ENCODE measurements at places on chromosomes 7 and 10.
A peak's percentile ranks its signal among the peaks of the same experiment; 100 is the strongest.

GRCh38 chr7:1919539-1920265, 249.6 kb downstream of the ELFN1 start:
- no peak for DNase-seq

DNA sequence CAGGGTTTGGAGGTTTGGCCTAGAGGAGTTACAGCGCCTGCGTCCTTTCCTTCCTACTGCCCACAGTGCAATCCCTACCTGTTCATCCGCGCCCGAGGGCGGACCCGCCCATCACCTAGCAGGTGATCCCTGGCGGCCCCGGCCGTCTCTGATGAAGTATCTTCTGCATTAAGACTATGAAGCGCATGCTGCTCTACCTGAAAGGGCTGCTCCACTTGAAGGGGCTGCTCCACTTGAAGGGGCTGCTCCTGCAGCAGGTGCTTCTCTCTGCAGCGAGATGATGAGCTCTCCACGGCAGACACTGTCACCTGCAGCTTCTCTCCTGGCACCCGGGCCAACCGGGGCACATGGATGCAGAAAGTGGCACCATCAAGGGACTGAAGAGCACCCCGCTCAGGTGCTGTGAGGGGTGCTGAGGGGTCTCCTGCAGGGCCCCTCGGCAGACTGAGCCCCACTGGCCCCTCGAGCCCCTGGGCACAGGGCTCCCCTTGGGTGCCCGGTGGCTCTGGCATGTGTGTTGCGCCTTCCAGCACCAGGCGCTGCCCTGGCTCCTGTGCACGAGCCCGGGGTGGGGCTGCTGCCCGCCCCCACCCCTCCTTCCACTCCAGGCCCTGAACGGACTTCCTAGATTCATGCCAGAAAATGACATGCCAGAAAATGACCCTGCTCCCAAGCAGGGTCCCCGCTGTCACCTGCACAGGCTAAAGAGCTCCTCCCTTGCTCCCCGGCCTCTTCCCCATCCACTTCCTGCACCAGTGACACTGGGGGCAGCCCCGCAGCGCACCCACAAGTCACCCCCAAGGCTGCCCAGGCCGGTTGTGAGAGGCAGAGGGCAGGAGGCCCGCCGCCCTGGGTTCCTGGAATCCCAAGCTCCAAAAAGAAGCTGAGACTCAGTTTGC, 29.4 kb downstream of the WDR86 start:
- DNase-seq, result no peak

DNA sequence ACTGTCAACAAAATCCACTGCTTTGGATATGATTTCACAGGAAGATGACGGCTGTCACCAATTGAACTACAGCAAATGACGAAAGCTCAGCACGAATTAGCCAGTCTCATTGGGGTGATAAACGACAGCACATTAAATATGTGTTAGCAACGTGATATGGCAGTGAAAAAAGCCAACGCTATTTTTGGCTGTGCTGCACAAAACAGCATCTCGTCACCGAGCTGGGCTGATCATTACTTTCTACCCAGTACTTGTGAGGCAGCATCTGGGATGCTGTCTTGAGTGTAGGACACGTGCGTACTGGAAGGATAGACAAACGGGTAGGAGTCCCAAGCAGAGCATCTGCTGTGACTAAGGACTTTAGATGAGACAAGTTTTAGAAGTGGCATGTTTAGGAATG, 138.3 kb downstream of the EXOC4 start:
- no peak for DNase-seq

- no peak for DNase-seq
Measured at GRCh38 chr7:38563741-38564140, 67.4 kb downstream of the AMPH start.

DNA sequence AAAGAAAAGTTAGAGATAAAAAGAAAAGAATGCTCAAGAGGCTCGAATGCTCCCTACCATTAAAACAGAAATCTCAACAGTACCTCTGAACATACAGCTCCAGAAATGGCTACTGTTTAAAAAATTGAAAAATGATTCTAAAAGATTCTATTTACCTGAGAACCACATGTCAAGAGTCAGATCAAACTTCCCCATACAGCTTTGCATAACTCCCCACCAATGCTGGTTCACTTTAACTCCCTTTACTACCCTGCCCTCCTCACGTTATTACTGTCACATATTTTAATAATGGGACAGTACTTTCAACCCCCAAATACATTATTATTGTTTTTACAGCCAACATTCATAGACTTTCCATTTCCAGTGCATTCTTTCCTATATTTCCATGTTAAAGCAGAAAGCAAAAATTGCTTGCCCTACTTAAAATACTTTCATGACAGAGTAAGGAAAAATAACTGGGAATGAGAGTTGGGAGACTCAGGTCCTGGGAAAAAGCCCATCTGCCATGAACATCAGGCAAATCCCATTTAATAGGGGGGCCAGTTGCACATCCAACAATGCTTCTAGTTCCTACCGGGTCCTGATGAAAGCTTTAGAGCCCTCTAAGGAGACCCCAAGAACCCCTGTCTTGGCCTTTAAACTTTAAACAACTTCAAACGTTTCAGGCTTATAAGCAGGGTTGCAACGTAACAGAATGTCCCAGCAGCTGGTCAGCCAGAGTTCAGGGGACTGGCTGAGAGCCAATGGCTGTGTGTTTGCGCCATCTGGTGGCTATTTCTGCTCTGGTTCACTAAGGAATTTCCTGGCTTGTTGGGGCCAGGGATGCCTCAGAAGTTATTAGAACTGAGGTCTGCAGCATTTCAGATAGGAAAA, 247.4 kb downstream of the ELMO1 start:
- peak; percentile 81 for DNase-seq

GRCh38 chr7:78924581-78924980, 528.9 kb downstream of the MAGI2 start:
- DNase-seq, result peak; percentile 44

DNA sequence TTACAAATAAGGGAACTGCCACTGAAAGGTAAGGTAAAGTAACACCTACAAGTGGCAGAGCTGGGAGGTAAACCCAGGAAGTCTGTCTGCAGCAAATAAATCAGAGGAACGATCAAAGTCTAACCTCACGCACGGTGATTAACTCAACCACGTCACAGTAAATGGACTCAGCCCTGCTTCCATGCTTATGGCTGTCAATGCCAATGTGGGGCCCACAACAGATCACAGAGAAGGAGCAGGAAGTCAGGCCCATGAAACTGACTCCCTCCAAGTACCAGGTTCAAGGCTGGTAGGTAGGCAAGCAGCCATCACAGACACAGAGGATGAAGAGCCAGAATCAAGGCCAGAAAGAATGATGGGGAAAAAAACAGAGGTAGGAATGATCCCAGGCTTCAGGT, 38.0 kb upstream of the ACSL5 start:
- peak; percentile 39 for DNase-seq

DNA sequence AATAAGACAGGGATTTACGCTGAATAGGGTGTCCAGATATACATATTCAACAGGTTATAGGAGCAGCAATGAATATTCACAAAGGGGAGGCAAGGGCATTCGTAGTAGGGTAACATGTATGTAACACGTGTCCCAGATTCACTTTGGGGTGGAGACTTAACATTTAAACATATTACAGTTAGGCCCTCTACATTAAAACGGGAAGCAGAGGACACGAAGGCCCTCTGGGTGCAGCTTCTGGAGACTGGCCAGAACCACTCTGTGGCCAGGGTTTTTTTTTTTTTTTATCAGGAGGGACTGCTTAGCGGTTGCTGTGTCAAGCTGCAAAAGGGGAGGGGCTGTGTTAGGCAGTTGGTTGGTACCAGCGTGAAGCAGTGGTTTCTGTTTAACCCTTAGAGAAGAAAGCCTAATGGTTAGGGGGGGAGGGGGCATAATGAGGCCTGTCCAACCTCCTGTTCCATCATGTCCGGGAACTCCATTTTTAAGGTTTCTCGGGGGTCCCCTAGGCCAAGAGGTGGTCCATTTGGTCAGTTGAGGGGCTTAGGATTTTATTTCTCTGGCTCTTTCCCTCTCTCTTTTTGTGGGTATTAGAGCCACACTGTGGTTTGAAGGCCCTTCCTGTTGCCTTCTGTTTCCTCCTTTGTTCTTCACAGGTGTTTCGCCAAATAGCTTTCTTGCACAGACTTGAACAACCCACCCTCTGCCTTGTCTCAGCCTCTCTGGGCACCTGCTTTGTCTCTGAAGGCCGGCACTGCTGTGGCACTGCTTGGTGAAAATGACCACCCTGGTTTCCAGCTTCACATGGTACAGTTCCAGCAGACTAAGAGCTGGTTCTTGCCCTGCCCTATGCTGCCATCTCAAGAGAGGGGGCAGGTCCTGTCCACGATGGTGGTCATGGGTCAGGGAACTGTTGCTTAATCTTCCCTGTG, 26.4 kb downstream of the PRF1 start:
- DNase-seq, result peak; percentile 97

- no peak for DNase-seq
Measured at GRCh38 chr10:74083304-74083703, 67.3 kb downstream of the AP3M1 start.
